ENCODE measurements at places on chromosomes 12 and 14.

GRCh38 chr14:98494582-98494981, 777.4 kb downstream of the BCL11B start:
- no peak for DNase-seq

DNA sequence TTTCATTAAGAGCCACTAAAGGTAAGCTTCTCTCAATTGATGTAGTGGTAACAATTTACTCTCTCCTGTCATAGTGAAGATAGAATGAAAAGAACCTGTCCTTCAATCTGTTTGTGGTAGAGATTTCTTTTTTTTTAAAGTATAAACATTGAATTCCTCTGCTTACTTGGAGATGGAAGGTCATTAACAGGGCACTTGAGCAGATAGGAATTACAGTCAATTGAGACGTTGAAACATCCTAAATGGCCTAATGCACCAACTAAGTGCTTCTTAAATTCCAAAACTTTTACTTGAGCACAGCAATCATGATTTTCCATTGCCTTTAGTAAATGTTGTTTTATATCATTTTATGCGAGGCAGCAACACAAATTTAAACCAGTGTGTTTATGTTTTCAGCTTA, 241.4 kb downstream of the FOXG1 start:
- DNase-seq, result no peak

- no peak for DNase-seq
These were observed 17.2 kb upstream of the CDK2AP1 start for GRCh38 chr12:123288751-123289346.

DNA sequence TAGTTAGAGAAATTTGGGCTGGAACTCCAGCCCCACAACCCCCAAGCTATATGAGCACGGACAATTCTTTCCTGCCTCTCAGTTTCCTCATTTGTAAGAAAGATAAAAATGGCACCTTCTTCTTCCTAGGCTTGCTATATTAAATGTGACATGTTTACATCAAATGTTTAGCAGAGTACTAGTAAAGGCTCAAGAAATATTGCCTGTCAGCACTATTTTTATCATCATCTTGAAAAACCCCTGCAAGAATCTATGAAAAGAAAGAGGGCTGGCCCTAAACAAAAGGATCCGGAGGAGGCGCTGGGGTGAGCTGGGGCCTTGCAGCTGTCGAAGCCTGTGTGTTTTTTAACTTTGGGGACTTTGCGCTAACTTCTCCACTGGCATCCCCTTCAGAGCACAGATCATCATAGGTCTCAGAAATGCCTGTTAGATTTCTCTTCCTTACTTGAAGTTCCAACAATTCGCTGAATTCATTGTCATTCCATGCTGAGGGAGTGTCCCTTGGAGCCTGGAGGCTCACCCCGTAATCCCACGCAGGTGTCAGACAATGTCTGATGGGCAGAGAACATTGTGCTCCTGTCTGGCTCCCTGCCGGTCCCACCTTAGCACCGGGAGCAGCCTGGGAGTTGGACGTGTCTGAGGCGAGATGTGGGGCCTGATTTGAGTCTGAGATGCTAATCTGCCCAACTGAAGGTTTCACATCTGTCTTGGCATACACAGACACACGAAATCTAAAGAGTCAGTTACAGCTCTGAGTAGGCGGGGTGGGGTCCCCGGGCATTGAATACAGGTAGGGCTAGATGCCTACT, 206.8 kb downstream of the NUAK1 start:
- DNase-seq, result no peak

GRCh38 chr12:130838284-130838950, 633 bp downstream of the STX2 start:
- peak; percentile 19 for DNase-seq

DNA sequence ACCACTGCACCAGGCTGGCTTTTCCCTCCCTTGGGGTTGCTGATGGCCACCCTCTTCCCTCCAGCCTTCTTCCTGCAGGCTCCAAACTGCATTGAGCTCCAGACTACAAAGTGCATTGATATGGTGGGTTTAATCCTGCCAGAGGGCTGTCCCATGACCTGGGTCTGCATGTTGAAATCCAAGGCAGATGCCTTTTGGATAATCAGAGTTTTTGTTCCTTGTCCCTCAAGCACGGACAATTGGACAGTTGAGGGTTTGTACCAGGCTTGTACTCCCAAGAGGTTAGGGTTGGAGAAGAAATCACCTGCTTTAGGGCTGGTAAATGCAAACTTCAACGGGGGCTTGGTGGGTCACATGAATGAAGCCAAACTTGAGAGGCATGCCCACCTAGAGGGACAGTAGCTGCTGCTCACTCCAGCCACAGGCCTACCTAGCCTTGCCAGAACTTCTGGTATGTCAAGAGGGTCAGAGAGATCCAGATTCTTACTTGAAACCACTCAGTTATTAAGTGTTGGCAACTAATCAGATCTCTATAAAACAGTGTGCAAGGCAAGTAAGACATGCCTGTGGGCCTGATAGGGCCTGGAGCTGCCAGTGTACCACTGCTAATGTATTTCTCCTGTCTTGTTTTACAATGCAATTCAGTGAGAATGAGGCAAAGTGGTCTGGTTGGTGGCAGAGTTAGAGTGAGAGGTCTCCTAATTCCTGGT, 21.7 kb upstream of the KRT83 start:
- DNase-seq, result no peak

DNA sequence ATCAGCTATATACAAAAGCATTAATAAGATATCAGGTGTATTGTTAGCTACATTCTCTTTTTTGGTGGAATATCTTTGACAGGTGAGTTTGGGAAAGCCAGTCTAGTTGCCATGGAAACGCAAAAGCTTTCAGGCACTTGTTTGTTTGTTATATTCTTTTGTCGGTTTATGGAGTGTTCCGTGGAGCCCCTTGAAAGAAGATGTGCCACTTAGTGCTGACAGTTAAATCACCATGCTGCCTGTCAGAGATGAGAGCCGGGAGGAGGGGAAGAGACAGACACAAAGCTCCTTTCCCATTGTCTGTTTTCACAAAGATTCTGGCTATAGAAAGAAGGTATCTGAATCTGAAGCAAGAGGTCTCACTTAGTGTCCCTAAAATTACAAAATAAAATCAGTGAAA, 170.8 kb downstream of the SNAPC1 start:
- no peak for DNase-seq

GRCh38 chr12:47752552-47752951, 6.1 kb downstream of the RAPGEF3 start:
- DNase-seq, result peak; percentile 64

All from HT-29 (cell line).